ENCODE measurements at places on chromosomes 7 and 10.

GRCh38 chr10:101354328-101355071, 535 bp downstream of the BTRC start:
- no peak for DNase-seq

- no peak for DNase-seq
These were observed 46.0 kb downstream of the ZNF777 start for GRCh38 chr7:149414745-149415390.

GRCh38 chr7:68246189-68246633, 1249.6 kb downstream of the TYW1 start:
- no peak for DNase-seq

- no peak for DNase-seq
These were observed 204.5 kb upstream of the GHITM start for GRCh38 chr10:83934641-83935338.

- DNase-seq, result no peak
These were observed 60.7 kb downstream of the NKX6-2 start for GRCh38 chr10:132725202-132725601.

GRCh38 chr10:44955413-44956070, 4.1 kb upstream of the RASSF4 start:
- no peak for DNase-seq

DNA sequence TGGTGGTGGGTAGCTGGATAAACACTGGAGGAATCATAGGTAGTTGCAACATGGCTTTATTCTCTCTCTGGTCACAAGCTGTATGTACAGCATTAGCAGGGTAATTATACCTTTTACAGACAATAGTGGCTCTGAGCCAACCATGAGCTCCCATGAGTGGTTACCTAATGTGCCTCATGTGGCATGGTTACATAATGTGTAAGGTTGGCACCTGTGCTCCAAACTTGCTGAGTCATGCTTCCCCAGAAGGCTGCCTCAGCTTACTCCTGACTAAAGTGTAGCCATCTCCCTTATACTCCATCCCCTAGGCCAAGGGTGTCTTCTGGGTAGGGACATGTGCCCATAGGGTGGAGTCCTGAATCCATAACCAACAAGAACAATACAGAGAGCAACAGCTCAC, 345.3 kb upstream of the SEMA3C start:
- DNase-seq, result no peak

DNA sequence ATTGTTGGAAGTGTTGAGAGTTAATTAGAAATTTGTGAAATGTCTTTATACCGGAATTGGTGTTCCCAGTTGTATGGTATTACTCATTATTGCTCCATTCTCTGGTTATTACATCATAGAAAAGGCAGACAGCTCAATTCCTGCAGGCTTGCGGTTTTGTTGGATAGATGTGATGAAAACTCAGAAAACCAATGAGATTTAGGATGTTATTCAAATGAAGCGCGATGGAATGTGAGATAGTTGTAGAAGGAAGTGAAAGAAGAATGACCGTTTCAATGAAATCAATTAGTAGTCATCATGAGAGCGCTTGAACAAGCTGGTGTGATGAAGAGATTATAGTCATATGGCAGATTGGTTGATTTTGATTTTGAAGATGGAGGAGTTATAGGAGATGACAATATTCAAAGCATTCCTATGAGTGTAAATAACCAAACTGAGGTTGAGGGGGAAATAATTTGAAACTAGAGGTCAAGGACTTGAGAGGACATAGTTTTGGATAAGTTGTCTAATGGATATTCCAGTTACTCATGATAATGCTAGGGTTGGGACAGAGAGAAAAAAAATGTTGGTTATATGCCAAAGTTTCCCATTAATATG, 991.5 kb downstream of the NRG3 start:
- no peak for DNase-seq

GRCh38 chr10:28684986-28685580, 7.8 kb downstream of the BAMBI start:
- no peak for DNase-seq

GRCh38 chr10:120614680-120615079, 157.7 kb downstream of the PLPP4 start:
- DNase-seq, result no peak

DNA sequence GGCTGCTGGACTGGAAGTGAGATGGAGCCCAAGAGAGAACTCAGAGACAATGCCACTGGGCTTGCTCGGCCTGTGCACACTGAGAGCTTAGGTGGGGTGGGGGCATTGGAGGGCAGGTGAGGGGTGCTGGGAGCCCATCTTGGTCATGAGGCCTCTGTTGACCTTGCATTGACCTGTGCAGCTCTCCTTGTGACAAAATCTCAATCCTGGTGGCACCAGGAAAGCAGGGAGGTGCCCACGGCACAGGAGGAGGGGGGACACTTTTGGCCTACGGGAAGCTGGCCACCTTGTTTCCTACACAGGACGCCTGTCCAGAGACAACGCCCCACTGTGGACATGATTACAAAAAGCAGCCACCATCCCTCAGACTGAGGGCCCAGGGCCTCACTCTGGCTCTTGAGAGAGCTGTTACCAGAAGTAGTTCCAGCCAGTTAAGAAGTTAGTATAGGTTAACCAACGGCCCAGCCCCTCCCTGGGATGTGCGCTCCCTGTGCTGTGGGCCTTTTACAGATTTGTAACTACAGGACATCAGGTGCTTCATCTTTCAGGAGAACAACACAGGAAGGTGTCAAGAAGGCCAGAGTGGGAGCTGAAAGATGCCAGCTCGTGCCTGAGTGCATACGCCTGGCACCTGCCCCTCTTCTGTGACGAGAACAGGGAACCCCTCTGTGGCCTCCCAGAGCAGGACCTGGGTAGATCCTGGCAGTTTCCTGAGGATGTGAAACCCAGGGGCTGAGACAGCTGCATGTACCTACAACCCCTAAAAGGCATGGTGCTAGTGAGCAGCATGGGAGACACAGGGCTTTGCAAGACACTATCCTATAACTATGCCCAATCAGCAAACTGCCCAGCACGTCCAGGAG, 10.3 kb downstream of the PKD1L1 start:
- no peak for DNase-seq

Measured in NCI-H1694 (cell line).